ENCODE measurements at places on chromosomes 5 and 9.

GRCh38 chr9:124495126-124496074 lies 11.8 kb downstream of the NR5A1 start:
- DNase-seq = no peak

DNA sequence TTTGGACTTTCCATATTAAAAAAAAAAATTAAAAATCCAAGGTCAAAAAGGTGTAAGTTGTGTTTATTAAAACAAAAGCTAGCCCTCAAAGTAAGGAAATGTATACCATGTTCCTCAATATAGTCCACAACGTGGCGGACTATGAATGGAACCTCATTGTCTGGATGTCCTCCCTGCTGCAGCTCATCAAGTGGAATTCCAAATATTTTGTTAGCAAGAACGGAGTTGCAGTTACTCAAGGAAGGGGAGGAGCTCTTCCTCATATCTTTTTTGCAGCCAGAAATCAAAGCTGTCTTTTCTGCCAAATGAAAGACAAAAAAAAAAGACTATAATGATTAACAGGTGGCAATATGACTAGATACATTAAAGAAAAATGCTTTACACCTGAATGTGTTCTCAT lies 14.0 kb downstream of the FAM13B start:
- no peak for DNase-seq

DNA sequence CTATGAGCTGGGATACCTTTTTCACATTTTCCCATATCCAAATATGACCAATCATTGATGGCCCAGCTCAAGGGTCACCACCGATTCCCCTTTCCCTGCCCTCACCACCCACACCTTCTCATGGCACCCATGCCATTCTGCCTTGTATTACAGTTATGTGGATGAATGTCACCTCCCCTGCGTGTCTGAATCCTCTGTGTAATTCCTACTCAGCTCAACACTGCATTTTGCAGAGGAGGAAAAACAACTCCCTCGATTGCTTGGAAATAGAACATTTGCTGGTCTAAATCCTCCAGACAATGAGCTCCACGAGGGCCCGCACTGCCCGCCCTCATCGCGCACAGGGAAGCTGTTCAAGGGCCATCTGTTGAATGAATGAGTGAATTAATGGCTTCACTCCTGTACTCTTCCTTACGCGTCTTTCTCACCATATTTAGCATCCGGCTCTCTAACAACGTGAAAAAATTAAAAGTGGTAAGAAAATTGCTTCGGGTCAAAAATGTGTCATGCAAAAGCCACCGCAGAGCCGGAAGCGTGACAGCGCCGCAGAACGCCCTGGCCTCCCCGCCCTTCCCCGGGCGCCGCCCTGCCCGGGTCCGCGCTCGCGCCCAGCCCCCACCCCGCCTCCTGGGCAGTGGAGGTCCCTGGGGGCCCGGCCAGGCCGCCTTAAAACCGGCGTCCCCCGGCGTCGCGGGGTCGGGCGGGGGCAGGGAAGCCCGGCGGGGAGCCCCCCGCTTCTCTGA lies 704 bp downstream of the SUSD1 start:
- DNase-seq = no peak

DNA sequence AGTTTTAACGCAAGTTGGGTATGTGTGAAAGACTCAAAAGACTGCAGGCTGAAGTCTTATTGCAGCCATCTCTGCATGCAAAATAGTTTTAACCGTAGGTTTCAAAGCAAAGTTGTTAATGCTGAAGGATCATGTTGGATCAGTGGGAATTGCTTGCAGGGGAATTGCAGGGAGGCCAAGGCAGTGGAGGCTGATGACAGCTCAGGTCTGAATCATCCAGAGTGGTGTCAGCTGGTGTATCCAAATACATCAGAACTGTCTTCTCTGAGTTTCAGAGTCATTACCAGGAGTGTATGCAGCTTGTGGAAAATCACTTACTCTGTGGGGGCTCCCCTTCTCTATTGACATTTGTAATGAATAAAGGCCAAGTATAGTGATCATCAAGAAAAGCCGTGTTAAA lies 435.7 kb downstream of the SH3GL2 start:
- DNase-seq = no peak

- no peak for DNase-seq
Observed at GRCh38 chr9:117545846-117546245, 131.0 kb upstream of the ASTN2 start.

GRCh38 chr9:93318480-93318879 lies 133.0 kb upstream of the FAM120A start:
- DNase-seq = no peak

DNA sequence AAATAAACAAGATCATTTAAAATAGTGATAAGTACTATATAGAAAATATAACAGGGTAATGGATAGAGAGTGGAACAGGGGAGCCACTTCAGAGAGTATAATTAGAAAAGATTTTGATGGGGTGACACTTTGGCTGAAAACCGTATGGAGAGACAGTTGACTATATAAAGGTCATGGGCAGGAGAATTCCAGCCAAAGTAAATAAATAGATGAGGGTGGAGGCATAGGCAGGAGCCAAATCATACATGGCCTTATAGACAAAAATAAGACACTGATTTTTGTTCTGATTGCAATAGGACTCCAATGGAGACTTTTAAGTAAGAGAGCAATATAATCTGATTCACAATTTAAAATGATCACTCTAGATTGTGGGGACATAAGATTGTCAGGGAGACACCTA lies 37.5 kb upstream of the NUDT12 start:
- DNase-seq = no peak

GRCh38 chr5:157877821-157878220 lies 18.9 kb upstream of the CLINT1 start:
- peak; percentile 14 for DNase-seq

GRCh38 chr5:135395451-135395850 lies 3.6 kb downstream of the MACROH2A1 start:
- no peak for DNase-seq

DNA sequence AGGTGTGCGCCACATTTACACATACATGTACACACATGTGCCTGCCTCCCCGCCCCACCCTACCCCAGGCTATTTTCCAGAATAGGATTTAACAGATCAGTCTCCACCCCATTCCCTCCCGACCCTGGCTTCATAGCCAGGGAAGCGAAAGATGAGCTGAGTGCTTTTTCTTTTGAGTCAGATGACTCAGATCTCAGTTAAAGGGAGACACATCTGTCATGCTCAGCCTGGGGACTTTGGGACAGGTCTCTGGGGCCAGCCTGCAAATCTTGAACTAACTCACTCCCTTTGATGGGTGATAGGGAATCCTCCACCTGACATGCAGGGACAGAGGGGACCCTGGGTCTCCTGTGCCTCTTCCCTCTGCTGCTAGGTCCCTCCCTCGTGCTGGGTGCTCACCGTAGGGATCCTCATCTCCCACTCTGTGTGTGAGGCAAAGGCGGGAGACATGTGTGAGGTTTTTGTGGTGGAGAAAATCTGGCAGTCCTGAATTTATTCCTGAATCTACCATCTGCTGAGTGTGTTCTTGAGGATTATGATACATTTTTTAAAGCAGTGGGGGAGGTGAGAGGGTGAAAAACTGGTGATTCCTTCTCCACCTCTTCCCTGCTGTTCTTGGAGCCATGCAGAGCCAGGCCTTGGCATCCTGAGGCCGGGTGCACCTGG lies 37.7 kb downstream of the NEUROG1 start:
- no peak for DNase-seq

- DNase-seq = no peak
Observed at GRCh38 chr5:113682497-113683136, 169.1 kb downstream of the YTHDC2 start.

DNA sequence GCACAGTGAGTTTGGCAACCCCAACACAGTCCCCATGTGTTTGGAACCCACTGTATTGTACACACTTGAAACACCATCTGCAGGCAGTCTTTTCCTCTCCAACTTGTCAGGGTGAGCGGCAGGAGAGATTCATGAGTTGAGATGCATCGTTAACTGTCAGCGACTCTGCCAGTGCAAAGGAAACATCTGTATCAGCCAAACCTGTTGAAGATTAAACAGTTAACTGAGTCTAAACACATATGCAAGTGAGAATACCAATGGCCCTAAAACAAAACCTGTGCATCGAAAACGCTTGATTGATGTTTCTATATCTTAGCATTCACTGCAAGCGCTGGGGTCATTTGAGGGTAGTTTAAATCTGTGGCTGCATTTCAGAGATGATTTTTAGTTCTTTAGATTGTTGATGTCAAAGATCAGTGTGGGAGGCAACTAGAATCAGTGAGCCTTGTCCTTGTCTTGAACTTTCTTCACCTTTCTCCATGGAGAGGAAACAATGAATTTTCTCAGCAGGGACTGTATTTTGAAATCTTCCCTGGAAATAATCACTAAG lies 41.3 kb upstream of the PAM start:
- no peak for DNase-seq

DNA sequence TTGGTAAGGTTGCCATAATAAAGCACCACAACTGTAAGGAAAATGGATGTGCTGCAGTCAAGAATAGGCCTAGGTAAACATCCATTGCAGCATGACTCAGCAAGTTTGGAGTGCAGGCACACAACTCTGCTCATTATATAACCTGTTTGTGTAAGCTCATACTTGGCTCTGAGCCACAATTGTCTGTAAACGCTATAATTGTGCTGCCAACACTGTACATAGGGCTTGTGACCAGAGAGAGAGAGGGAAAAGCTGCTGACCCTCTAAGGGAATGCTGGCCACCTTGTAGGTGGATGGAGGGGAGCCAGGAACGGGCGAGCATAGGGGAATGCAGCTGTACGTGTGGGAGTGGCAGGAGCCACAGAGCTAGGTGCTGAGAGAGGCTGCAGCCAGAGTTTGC lies 2186.5 kb upstream of the ACO1 start:
- DNase-seq = no peak

DNA sequence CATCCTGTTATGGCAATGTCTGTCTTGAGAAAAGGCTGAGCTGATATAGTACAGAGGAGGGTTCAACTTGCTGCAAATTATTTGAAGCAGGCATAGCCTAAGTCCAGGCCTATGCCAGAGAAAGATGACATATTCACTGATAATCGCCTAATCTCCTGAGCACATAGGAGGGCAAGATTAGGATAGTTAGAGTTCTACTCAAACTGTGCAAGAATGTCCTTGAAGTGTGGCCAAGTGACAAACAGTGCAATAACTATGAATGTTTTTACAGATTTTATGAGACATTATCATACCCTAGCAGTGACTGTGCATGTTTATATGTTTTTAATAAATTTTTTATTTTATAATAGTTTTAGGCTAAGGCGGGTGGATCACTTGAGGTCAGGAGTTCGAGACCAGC lies 96.2 kb downstream of the TSSK1B start:
- DNase-seq = no peak

DNA sequence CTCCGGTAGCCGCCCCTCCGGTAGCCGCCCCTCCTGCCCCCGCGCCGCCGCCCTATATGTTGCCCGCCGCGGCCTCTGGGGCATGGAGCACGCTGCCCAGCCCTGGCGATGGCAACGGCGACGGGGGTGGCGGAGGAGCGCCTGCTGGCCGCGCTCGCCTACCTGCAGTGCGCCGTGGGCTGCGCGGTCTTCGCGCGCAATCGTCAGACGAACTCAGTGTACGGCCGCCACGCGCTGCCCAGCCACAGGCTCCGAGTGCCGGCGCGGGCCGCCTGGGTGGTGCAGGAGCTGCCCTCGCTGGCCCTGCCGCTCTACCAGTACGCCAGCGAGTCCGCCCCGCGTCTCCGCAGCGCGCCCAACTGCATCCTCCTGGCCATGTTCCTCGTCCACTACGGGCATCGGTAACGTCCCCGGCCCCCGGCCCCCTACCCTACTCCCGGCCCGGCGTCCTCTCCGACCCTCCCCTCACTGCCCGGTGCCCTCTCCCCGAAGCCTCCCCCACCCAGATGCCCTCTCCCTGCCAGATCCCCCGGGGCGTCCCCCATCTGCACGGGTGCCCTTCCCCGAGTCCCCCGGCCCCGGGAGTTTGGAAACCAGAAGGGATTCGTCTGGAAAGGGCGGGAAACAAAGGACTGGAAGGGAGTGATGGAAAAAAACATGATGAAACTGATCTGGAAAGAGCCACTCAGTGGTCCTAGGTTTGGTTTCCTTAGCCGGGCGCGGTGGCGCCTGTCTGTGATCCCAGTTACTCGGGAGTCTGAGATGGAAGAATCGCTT lies 417 bp downstream of the SRD5A1 start:
- no peak for DNase-seq

GRCh38 chr5:151150471-151151262 lies 6.9 kb downstream of the ANXA6 start:
- DNase-seq = peak; percentile 63

DNA sequence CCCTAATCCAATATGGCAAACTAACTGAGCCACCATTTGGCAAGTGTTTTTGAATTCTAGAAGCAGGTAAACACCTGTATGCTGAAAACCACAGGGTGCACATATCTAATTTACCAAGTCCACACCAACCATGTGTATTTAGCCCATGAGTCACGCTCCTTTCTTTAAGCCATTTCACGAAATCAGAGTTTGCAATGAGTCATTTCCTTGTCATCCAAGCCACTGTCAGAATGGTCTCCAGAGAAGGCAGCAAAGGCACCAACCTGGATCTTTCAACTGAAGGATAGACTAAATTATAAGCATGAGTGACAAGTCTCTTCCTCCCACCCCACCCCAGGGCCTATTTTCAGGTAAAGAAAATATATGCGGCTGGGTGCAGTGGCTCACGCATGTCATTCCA lies 110.0 kb downstream of the PAX5 start:
- DNase-seq = no peak

- DNase-seq = no peak
Observed at GRCh38 chr9:135746565-135746964, 44.6 kb downstream of the KCNT1 start.

DNA sequence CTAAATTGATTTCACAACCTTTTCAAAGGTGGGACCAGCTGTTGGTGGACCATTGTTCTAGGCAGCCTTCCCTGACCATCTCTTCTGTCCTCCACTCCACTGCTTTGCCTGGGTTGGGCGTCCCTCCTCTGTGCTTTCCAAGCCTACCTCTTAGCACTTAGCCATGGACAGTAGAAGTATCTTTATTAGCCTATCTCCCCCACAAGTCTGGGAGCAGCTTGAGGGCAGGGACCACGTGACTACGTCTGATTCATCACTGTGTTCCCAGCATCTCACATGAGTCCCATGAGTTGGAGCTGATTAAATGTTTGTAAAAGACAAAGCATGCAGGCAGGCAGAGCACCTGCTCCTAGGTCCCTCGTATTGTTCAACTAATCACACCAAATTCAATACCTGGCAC lies 20.9 kb downstream of the MORN5 start:
- peak; percentile 14 for DNase-seq

- peak; percentile 42 for DNase-seq
Observed at GRCh38 chr5:96807075-96807654, 580 bp downstream of the ERAP1 start.

GRCh38 chr9:18726546-18726945 lies 252.6 kb downstream of the ADAMTSL1 start:
- peak; percentile 78 for DNase-seq

- DNase-seq = no peak
Observed at GRCh38 chr5:172004824-172005237, 1.6 kb downstream of the FBXW11 start.

DNA sequence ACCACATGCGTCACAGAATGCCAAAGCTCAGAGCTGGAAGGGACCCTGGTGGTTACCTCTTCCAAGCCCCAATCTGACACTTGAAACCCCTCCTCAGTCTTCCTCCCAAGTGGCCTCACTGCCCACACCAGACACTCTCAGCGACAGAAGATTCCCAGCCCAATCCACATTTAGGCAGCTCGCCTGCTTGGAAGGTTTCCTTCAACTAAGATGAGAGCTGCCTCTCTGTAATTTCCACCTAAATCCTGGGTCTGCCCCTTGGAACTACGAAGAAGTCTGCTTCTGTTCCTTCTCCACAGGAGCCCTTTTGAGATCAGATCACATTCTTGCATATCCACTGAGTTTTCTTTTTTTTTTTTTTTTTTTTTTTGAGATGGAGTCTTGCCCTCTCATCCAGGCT lies 83.7 kb downstream of the PAX5 start:
- no peak for DNase-seq
